ENCODE measurements at places on chromosomes 7 and 10.

DNA sequence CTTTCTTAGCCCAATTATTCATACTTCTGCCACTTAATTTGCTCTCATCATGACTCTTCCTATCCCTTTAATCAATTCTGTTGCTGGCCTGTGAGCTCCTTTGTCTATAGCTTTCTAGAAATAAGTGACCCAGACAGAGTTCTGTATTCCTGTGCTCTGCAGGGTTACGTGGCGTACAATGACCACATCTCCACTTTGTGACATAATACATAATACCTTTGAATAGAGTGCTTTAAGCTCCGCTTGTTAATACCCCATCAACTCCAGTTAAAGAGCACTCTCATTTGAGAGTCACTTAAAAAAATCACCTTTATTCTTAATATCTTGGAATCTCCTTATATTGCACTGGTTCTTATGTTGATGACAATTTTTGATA is 619.0 kb downstream of the PARD3 start:
- no peak for DNase-seq

GRCh38 chr7:883055-884021 is 7.0 kb downstream of the GET4 start:
- no peak for DNase-seq

- no peak for DNase-seq
Observed at GRCh38 chr10:113420733-113421675, 131.8 kb upstream of the HABP2 start.

- DNase-seq = no peak
Observed at GRCh38 chr10:78115135-78115853, 81.6 kb downstream of the RPS24 start.

GRCh38 chr10:102027261-102027660 is 28.7 kb downstream of the ARMH3 start:
- no peak for DNase-seq

GRCh38 chr7:95897557-95898251 is 125.3 kb downstream of the DYNC1I1 start:
- DNase-seq = no peak

GRCh38 chr10:21769041-21769440 is 234.5 kb downstream of the DNAJC1 start:
- no peak for DNase-seq

GRCh38 chr7:82559193-82559805 is 115.7 kb upstream of the CACNA2D1 start:
- no peak for DNase-seq

DNA sequence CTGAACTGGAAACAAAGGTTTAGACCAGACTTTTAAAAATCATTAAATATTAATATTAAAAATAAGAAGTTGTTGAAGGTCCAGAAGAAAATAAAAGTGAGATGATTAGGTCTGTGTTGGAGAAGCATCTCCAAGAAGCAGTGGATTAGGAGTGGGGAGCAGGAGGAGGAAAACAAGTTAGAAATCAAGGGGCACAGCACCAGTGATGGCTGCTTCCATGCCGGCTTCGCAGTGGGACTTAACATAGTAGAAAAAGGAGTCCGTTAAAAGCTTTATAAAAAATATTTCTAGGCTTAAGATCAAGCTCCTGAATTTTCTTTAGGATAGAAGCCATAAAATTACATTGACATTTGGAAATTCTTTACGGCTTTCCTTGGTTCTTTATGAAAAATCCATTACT is 95.8 kb downstream of the CDC14C start:
- no peak for DNase-seq

DNA sequence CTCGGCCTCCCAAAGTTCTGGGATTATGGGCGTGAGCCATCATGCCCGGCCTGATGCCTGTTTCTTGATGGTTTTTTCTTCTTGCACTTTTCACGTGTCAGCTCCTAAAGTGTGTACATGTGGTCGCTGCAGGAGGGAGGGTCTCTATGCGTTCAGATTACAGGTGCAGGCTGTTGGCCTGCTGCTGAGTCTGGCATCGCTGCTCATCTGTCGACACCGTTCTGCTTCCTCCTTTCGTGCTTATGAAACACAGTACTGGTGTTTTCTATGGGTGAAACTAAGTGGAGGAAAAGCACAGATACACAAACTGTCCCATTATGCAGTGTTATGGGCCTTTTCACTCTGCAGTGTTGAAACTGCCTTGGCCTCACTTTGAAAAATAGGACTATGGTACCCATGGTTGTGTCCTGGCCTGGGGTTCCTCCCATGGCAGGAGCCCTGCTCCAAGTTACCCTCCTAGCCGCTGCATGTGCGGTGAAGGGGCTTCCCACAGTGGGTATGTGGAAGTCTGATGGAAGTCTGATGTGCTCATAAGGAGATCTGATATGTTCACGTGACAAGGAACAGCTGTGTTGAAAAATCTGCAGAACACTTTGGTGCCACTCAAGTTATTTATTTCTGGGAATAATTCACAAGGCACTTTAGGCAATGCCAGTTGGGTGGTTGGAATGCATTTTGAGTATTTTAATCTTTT is 23.5 kb downstream of the OGDH start:
- no peak for DNase-seq

DNA sequence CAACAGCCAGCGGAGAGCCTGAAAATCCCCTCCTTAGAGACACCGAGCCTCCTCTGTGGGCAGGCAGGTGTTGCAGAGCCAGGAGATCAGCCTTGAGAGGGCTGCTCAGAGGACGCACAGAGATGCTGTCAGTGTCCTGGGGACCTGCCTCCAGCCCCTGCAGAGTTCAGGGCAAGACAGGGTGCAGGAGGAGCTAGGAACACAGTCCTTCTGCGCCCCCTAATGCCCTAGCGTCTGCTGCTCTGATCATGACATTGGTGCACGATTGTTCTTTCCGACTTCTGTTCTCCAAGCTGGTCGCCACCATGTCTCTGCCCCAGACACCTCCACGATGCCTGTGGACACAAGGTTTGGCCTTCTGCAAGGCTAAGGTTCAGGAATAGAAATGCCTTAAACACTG is 613.7 kb upstream of the MKI67 start:
- DNase-seq = no peak

- DNase-seq = no peak
Observed at GRCh38 chr7:332020-332517, 42.1 kb downstream of the FOXL3 start.

GRCh38 chr7:120165227-120165626 is 107.7 kb upstream of the KCND2 start:
- DNase-seq = no peak

DNA sequence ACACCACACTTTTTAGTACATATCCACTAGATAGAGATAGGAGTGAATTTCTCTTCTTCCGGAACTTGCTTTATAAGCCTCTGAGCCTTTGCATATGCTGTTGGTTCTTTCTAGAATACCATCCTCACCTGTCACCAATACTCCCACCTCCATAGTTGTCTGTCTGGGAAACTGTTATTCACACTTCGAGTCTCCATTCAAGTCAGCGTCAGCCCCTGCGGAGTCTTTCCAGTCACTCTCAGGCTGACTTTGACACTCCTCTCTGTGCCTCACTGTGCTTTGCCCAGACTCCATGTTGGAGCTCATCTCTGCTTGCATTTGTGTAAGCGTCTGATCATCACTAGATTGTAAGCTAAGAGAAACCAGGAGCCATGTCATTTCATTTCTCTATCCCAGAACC is 66.5 kb upstream of the NRBF2 start:
- DNase-seq = no peak

GRCh38 chr7:8060241-8060640 is 91.6 kb downstream of the GLCCI1 start:
- DNase-seq = no peak
